ENCODE measurements at places on chromosomes 5 and 9.

- no peak for DNase-seq
These were observed 144.1 kb downstream of the CCDC171 start for GRCh38 chr9:15696979-15697378.

DNA sequence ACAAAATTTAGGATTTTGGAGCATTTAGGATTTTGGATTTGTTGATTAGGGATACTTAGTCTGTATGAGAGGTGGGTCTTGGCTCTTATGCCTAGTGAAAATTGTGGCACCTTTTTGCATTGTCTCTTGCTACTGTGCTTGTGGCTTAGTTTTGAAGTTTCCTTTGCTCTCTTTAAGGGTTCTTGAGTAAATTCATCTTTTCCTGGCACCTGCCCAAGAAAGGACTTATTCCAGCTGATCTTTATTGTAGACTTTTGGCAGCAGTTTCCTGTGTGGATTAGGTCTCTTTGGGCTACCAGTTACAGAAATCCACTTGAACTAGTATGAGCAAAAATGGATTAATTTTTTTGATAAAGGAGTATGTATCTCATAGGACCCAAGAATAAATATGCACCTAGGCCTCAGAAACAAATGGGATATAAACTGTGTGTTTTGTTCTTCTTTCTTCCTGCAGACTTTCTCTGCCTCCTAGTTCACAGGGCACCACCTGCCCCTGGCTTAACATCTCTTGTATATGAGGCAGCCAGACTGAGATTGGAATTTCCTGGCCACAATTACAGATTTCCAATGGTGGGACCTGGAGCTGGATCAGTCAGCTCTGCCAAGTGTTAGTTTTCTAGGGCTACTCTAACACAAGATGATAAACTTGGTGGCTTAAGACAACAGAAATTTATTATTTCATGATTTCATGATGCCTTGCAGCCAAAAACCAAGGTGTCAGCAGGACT lies 44.6 kb downstream of the FOCAD start:
- peak; percentile 37 for DNase-seq

DNA sequence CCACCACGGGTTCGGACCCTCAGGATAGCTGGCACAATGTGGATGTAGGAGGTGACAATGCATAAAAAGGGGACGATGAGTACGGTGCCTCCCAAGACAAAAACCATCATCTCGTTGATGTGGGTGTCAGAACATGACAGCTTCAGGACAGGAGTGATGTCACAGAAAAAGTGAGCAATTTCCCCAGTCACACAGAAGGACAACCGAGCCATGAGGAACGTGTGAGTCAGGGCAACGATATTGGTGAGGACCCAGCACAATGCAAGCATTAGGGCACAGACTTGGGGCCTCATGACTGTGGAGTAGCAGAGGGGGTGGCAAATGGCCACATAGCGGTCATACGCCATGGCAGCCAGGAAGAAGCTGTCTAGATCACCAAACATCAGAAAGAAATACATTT lies 491 bp downstream of the OR1N1 start:
- DNase-seq, result no peak

DNA sequence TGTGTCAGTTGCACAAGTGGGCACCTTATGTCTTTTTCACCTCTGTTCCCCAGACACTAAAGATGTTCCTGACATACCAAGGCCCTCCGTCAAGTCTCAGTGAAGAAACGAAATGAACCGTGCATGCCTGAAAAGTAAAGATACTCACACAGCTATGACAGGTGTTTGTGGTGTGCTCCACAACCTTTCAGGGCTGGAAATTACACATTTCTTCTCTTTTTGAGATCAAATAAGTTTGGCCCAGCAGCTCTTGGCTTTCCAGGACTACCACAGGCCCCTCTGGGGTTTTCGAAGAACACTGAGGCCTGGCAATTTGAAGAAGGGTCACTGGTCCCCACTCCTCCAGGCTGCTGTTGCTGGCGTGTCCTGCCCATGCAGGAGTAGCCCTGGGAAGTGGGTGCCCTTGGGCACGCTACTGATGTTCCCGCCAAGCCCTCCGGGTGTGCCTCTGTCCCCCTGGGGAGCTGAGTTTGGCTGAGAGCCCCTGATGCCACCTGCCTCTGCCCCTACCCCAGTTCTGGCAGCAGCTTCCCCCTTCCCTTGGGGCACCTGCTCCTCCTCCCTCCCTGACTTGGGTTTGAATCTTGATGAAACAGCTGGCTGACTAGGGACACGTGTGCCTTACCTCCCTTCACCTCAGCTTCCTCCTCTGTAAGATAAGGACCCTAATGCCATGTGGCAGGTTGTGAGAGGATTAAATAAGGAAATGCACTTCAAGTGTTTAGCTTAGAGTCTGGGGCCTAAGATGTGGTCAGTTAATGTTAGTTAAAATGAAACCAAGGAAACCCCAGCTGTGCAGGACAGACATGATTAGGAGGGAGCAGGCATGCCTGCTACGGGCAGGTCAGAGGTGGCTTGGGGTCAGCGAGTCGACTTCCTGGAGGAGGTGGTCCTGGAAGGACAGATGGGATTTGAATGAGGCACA lies 49.1 kb upstream of the GADD45G start:
- DNase-seq, result peak; percentile 77

GRCh38 chr5:21680196-21680595 lies 1172.9 kb downstream of the CDH12 start:
- DNase-seq, result no peak

DNA sequence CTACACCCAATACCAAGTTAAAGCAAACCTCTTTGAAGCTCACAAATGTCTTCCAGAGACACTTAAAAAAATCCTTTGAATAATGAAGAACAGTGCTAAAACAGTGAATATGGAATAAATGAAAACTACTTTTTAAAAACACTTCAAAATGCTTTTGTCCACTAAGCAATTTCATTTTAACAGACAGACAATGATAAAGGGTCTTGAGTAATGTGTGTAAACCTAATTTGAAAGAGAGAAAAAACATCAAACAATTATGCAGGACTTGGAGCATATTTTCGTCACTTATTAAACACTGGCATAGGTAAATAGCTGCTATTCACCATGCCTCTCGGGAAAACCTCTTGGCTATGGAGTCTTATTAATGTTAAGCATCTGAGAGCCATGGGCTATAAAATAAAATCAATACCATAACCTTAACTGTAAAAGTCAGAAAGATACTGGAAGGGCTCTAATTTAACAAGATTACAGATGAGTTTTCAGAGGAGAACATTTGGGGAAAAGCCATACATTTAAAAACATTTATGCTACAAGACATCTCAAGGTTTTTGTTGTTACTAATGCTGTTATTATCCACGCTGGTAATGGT lies 177.8 kb downstream of the NFIB start:
- no peak for DNase-seq

GRCh38 chr5:59218424-59219045 lies 635.7 kb downstream of the RAB3C start:
- peak; percentile 30 for DNase-seq

- no peak for DNase-seq
These were observed 37.6 kb upstream of the HNRNPA0 start for GRCh38 chr5:137791799-137792198.

- no peak for DNase-seq
These were observed 20.9 kb upstream of the ZBTB43 start for GRCh38 chr9:126783949-126784348.

DNA sequence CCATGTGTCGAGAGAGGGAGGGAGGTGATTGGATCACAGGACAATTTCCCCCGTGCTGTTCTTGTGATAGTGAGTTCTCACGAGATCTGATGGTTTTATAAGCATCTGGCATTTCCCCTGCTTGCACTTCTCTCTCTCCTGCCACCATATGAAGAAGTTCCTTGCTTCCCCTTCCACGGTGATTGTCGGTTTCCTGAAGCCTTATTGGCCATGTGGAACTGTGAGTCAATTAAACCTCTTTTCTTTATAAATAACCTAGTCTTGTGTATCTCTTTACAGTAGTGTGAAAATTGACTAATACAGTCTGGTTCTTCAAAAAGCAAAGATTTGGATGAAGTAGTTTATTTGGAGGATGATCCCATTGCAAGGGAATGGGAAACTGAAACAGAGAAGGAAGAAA lies 11.3 kb upstream of the MIER3 start:
- no peak for DNase-seq

- no peak for DNase-seq
These were observed 173.6 kb downstream of the DCP2 start for GRCh38 chr5:113150221-113150620.

GRCh38 chr5:132134384-132134783 lies 60.8 kb downstream of the CSF2 start:
- DNase-seq, result peak; percentile 40

- DNase-seq, result no peak
These were observed 2.9 kb upstream of the NPDC1 start for GRCh38 chr9:137048655-137049543.

DNA sequence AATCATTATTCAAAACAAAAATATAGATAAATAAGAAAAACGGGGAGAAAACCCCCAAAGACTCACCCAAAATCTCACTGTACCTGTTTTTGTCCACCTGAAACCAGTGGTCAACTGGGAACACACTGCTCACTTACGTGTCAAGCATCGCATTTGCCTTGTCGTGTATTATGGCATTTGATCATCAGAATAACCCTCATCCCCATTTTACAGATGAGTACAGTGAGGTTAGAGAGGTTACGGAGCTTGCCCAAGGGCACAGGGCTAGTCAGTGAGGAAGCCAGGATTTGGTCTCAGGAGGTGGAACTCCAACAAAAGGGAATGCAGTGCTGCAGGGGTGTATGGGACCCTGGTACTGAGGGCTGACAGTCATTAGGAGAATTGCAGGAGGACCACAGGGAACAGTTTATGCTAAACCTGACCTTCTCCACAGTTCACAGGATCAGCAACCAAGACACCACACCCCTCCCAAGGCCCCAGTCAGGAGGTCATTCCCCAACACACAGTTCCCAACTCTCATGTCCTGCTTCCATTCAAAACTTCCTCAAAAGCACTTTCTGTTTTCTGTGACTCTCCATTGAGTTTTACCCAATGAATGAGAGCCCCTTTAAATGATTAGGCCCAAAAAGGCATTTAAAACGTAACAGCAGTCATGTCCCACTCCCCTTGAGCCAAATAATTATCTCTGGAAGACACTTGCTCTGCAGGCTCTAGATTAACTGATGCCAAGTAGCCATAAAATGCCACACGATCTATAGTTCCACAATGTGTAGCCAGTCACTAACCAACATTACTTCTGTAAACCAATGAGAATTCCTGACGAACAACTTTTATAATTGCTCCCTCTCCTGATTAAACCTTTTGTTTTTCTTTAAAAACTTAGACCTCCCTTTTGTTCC lies 50.8 kb downstream of the CTSL start:
- peak; percentile 97 for DNase-seq

DNA sequence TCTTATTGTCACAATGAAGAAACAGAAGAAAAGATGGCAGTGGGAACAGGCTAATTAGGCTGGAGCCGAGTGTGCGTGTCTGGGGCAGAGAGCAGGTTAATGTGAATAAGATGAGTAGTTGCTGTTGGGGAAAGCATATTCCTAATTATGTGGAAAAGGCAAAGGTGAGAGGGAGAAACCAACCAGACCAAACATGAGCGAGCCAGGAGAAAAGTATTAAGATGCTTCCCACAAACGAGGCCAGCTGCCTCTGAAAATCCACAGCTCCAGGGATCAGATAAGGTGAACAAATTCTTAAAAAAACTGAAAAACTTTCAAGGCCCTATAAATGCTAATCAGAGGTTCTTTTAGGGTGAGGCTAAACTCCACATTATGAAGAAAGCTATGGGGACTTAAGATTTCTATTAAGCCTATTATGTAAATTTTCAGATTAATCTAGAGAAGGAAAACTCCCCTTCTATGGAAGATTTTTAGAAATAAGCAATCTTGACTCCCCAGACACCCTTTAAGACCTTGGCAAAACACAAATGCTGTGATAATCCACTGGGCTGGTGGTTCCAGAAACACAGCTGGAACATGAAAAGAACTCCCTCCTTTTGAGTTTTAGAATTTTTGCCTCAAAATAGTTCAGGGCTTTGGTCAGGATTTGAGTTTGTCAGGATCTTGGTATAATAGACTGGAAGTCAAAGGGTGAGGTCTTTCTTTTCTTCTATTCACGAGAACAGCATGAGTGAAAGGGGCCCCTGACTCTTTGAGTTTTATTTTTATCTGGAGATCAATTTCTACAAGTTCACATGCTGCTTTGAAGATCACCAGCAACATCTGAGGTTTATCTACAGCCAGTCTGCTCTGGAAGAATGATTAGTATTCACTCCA lies 238.1 kb downstream of the SPOCK1 start:
- no peak for DNase-seq

- peak; percentile 18 for DNase-seq
These were observed 14.3 kb downstream of the SYK start for GRCh38 chr9:90815944-90816357.

DNA sequence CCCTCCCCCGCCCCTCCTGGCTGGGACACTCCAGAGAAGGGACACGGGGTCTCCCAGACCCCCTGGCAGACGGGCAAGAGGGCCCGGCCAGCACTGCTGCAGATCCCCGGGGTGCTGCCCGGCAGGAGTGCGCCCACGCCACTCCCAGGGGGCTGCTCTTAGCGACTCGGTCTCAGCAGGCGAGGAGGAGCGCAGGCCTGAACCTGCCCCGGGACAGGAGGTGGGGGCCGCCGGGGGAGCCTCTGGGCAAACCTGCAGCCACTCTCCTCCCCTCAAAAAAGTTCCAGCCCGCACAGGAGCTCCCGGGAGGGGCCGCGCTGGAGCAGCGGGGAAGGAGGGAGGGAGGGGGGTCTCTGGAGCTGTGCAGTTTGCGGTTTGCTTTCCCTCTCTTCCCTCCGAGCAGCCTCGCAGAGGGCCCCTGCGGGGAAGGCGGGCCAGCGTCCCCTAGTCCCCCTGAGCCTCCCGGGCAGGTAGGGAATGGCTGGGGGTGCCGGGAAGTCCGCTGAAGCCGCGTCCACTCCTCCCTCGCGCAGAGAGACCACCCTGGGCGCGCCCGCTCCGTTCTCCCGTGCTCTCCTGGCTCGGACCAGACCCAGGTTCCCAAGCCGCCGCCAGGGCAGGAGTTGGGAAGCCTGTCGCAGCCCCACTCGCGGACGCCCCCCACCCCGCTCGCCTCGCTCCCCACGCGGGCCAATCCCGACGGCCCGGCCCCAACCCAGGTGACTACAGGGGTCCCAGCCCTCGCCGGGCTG lies 44.2 kb downstream of the NACC2 start:
- DNase-seq, result no peak

Data from hematopoietic multipotent progenitor cell treated with erythropoietin and hydrocortisone succinate and interleukin-3 and kit ligand, for 8 days (in vitro differentiated cells).